ENCODE measurements at places on chromosomes 6 and 20. TPM values are rescaled to one million over a fixed set of nuclear protein-coding genes. Genes with fewer than 3 reads are reported as not detected.

SLC17A3 gene
- not detected for polyA plus RNA-seq

HAO1 gene
- not detected for polyA plus RNA-seq

LIN28B gene
- 0.05 TPM for polyA plus RNA-seq

- DNase-seq = no peak
Measured at GRCh38 chr6:45075246-45075645, 252.9 kb upstream of the RUNX2 start.

DNA sequence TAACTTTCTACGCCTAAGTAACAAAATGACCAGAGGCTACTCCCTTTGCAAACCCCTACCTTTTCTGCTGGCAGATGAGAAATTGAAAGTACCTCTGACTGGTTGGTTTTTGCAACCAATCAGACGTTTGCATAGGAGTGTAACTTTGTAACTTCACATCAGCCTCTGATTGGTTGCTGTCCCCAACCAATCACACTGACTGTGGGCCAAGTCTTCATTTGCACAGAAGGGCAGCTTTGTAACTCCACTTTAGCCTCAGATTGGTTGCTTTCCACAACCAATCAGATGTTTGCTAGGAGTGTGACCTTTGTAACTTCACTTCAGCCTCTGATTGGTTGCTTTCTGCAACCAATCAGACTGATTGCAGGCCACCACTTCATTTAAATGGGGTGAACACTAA lies 89.1 kb downstream of the ME1 start:
- DNase-seq = no peak

- DNase-seq = no peak
Measured at GRCh38 chr6:156190270-156190669, 586.9 kb upstream of the ARID1B start.

DNA sequence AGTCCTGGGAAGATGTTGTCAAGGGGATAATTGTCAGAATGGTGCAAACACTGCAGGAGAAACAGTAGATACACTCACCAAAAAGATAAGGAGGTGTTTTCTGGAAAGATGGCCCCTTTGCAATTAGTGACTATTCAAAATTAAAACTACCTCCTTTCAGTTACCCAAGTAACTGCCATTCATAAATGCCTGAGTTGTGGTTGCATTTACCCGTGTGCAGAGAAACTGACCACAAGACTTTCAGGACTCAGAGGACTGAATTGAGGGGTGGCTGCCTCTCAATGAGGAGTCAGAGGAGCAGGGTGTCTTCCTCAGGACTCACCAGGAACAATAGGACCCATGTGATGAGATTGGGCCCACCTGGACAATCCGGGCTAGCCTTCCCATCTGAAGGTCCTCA lies 39.0 kb downstream of the GCM1 start:
- DNase-seq = no peak

DNA sequence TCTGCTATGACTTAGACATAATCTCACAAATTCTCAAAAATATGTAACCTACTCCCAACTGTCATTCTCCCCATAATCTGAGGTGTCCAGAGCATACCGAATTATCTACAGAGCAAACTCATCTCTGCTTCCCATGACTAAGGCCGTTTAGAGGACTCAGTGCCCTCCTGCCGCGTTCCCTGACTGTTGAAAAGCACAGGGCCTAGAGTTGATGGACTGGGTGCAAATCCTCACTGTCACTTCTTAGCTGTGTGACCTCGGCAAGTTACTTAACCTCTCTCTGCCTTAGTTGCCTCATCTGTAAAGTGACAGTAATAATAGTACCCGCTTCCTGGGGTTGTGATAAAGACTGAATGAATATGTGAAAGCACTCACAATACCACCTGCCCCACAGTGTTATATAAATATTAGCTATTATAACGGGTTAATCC lies 4.7 kb upstream of the TUBB2A start:
- no peak for DNase-seq
